ENCODE measurements at places on chromosomes 3 and 15.

GRCh38 chr3:195580744-195581443 is 2.8 kb downstream of the APOD start:
- DNase-seq = no peak

DNA sequence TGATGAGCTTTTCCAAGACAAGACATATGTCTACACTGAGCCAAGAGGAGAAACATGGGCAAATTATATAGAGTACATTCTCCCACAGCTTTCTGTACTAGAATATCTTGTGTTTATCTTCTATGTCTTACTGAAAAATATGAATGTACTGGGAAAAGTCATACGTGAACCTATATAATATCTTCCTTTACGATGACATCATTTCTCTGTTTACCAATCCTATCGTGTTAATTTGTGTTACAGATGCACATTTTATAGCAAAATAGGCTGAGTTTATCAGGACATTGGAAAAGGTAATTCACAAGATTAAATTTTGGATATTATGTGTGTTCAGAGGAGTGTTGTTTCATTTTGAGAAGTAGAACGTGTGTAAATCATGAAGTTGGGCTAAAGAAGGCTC is 452.5 kb upstream of the THRB start:
- no peak for DNase-seq

DNA sequence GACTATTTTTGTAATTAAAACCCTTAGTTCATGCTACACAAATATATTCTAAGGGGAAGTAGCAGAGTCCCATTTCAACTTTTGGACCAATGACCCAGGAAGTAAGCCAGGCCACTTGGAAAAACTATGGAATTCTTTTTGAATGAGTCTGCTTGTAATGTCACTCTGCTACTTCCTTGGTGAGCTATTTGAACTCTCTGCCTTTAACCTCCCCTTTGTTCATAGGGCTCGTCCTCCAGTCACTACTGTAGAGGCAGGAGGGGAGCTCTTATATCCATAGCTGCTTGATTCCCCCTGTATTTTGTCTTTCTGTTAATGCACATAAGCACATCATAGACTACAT is 119.6 kb downstream of the UACA start:
- no peak for DNase-seq

DNA sequence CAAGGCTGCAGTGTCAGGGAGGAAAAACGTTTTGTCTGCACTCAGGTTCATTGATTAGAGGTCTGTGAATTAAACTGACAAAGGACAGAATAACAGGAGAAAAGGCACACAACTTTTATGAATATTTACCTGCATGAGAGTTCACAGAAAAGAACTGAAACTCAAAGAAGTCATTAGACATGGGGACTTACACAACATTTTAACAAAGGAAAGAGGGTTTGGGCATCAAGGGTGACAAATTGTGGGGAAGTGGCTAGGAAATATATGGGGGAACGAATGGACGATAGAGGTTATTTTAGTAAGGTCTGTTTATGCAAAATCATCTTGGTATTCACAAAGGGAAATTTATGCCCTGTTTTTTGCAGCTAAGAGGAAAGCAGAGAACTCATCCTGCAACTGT is 65.6 kb upstream of the C15orf39 start:
- no peak for DNase-seq

DNA sequence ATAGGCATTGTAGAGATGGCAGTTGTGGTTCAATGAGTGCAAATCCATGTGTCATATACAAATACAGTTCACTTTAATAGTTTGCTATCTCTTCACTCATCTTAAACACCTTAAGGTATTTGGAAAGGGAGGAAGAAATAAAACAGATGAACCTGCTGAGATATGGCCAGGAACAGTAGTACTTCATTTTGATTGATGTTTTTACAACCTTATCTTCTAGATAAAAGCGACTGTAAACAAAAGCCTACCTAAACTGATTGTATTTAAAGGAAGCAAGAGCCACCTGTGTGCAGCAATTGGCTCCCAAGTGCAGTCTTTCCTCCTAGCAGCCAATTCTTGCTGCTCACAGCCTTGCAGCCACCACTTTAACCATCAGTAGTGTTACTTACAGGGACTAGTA is 217.7 kb downstream of the CDIN1 start:
- no peak for DNase-seq

DNA sequence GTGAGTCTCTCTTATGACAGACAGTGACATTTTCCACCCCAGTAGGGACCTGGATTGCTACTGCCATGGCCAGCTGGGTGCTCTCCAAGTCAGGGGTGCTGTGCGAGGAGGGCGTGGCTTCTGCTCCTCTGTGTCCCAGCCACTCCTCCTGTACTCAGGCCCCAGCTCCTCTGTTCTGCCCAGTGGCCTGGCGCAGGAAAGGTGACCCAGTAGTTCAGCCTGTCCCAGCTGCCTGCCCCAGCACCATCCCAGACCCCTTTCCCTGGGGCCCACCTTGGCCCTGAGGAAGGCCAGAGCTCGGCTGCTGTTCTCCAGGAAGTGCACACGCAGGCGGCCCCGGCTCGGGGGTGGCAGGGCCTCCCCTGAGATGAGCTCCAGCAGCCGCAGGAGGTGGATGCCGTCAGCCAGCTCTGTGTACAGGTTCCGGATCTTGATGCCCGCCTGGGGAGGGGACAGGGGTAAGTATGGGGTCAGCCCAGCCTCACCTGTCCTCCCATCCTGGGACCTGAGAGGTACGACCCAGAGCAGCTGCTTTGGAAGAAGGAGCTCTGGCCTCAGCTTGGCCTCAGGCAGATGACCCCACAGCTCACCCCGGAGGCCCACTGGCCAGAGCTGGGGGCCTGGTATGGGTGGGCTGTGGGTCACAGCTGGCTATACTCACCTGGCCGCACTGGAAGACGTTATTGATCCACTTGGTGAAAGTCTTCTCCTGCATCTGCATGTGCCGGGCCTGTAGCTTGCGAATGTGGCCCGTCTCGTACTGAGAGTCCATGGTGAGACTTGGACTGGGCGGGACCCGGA is 1.0 kb downstream of the SPTBN5 start:
- DNase-seq = no peak

DNA sequence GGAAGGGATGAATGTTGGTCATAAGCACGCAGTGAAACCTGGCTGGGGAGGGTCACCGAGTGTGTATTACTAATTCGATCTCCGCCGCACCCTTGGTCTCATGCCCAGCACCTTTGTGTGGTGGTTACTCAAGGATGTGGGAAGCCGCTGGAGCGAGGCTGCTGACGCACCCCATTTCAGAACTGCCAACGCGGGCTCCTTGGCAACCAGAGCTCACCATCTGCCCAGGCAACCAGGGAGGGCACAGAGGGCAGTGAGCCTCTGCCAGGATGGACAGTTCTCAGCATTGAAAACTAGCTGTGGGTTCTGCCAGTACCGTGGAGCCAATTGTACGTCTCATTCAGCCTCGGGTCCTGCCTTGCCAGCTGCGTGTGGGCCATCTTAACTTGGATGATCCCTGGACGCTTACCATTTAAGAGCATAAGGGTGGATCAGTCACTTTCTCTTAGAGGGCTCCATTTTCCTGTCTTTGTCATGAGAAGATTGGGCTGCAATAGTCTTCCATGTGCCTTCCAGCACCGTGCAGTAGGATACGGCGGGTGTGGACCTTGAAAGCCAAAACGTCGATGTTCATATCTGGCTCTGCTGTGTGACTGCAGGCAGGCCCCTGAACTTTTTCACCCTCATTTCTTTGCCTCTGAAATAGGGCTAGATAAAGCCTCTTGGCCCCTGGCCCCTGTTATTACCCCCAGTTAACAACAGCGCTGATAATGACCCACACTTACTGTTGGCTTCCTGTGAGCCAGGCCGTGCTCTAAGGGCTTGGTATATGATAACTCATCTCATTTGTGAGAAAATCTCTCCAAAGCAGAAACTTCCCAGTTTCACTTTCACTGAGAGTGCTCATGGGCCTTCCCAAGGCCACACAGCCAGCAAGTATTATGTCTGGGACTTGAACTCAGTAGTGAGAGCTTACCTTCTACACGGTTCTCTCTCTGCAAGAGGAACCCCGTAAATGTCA is 238.8 kb downstream of the OPA1 start:
- DNase-seq = peak; percentile 82

DNA sequence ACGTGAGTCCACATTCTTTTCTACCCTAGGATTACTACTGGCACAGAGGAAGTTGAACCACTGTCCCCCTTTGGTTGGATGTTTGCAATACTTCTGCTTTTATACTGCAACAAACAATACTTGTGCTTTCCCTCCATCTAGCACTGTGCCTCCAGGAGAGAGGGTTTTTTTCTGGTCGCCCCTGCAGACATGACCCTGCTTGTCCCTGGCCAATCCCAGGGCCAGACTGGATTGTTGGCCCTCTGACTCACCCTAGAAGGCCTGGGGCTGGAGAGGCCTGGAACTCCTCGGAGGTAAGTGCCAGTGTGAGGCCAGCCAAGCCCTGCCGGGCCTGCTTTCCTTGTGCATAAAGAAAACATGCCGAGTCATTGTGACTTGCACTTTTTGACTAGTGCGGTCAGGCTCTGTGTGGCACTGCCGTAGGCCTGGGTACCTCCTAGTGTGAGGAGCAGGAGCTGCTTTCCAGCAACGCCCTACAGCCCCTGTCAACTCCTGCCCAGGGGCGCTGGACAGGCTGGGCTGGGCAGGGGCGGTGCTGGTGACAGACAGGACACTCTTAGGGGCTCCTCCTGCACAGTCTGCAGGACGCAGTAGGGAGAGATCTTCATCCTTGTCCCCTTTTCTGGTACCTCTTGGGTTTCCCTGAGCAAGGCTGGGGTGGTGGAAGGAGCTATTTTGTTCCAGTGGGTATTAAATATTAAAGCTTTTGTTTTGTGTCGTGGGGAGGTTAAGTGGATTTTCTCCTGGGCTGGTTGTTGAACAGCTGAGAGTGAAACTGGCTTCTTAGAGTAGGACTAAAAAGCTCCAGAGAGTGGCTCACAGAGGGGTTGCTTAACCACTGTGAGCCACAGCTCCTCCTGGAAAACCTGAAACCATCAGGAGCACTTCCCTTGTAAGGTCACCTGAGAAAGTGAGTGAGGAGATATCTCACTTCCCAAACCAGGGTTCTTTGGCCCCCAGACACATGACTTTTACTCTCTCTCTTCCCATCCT is 14.4 kb upstream of the TKT start:
- DNase-seq = peak; percentile 83

GRCh38 chr15:74122403-74123130 is 7.8 kb upstream of the ISLR2 start:
- DNase-seq = no peak

DNA sequence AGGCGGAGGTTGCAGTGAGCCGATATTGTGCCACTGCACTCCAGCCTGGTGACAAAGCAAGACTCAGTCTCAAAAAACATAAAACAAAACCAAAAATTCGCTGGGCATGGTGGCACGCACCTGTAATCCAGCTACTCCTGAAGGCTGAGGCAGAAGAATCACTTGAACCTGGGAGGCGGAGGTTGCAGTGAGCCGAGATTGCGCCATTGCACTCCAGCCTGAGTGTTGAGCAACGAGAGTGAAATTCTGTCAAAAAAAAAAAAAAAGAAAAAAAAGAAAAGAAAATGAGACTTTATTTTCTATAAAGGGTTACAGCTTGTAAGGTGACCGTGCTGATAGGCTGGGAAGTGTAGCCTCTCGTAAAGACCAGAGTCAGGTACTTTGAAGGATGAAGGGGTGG is 6.0 kb upstream of the HACD3 start:
- no peak for DNase-seq

DNA sequence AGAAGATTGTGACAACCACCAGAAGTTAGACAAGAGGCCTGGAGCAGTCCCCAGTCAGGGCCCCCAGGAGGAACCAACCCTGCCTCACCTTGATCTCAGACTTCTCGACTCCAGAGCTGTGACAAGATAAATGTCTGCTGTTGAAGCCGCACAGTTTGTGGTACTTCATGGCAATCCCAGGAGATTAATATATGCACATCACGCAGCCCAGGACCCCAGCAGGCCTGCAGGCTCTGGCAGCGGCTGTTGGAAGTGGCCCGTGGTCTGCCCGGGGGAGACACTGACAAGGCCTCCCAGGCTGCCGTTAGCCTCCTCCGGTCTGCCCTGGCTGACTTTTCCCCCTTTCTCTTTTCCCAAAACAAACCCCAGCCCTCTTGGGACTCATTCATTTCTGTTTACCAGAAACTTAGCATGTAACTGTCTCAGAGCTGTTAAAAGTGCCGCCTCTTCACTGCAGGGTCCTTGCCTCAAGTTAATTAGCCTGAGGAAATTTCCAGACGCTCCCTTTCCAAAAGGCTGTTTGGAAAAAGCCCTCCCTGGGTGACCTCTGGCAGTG is 183.5 kb upstream of the LYSMD4 start:
- no peak for DNase-seq

- no peak for DNase-seq
These were observed 56.2 kb downstream of the TFG start for GRCh38 chr3:100765437-100765975.

GRCh38 chr3:152826476-152826875 is 8.5 kb upstream of the P2RY1 start:
- DNase-seq = no peak

DNA sequence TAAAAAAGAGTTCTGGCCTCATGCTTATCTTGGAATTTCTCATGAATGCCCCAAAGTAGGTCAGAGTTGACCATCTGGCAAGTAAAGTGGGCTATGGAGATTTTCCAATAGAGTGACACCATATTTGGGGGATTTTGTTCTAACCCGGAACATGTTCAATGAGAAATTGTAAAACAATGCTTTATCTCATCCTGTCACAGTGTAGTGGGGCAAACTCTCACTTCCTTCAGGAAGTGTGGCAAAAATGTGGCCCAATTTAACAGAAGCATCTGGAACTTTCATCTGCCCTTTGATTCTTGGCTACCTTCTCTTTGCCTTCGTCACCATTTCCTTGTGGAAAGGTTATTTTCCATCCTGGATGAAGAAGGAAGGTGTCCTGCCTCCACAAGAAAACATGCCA is 70.8 kb downstream of the ADAMTS9 start:
- no peak for DNase-seq

DNA sequence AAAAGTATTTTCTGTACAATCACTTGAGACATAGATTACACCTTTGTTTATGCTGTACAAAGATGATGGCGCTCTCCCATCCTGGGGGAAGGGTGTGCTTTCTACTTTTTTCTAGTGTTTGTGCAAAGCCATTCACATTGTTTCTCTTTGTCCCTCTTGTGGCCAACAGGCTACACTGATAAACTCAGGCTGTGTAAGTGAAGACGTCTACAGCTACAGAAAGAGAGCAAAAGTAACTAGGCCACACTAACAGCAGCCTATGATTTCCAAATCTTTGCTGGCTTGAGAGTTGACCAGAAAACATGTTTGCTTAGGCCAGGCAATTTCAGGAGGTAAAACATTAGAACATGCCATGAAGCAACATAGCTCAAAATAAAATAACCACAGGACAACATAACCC is 75.1 kb downstream of the FOXB1 start:
- no peak for DNase-seq

GRCh38 chr3:9040996-9041395 is 77.7 kb upstream of the RAD18 start:
- no peak for DNase-seq

- DNase-seq = no peak
These were observed 17.1 kb downstream of the PML start for GRCh38 chr15:74011610-74012009.

- DNase-seq = no peak
These were observed 123.0 kb downstream of the TCF12 start for GRCh38 chr15:57041416-57041815.
